ENCODE measurements at places on chromosomes 1 and 21. TPM values are rescaled to one million over a fixed set of nuclear protein-coding genes. Genes with fewer than 3 reads are reported as not detected.

GRCh38 chr1:35037206-35037605 is 5.5 kb upstream of the ZMYM6 start:
- no peak overlapping the region for H3K27ac ChIP-seq
- no peak for DNase-seq
- peaks cover 10% of the 10 kb centered on the region for H3K36me3 ChIP-seq
- peaks cover 3% of the 10 kb centered on the region for H3K4me1 ChIP-seq

TTC13 gene
- total RNA-seq = 39.2 TPM

DNA sequence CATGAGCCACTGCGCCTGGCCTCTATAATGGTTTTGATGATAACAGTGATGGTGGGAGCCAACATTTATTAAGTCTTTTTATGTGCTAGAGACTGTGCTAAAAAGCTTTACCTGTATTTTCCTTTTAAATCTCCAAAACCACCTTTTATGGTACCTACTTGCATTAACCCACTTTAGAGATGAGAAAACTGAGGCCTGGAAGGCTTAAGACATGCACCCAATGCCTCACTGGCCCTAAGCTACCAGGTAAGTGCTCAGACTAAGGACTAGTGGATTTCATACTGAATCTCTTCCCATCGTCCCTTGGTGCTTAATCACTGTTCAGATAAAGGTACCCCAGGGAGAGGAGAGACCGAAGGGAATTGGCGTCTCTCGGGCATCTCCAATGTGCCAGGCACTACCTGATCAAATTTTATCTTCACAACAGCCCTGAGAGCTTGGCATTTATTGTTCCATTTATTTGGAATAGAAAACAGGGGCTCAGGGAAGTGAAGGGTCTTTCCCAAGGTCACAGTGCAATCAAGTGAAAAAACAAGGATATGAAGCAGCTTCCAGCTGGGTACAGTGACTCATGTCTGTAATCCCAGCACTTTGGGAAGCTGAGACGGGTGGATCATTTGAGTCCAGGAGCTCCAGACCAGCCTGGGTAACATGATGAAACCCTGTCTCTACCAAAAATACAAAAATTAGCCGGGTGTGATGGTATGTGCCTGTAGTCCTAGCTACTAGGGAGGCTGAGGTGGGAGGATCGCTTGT is 84.2 kb downstream of the LACTBL1 start:
- H3K4me3 ChIP-seq = no peak overlapping the region
- no peak for DNase-seq
- no peak overlapping the region for H3K27ac ChIP-seq
- no peaks in the 10 kb centered on the region for H3K36me3 ChIP-seq
- peaks cover 10% of the 10 kb centered on the region for H3K4me1 ChIP-seq

- H3K27me3 ChIP-seq = no peaks in the 10 kb centered on the region
- H3K36me3 ChIP-seq = no peaks in the 10 kb centered on the region
- no peak for DNase-seq
- no peak overlapping the region for H3K4me3 ChIP-seq
Measured at GRCh38 chr1:31639543-31639942, 5.1 kb downstream of the PEF1 start.

- peaks cover 24% of the 10 kb centered on the region for H3K4me1 ChIP-seq
- peaks cover 71% of the 10 kb centered on the region for H3K27me3 ChIP-seq
- H3K27ac ChIP-seq = no peak overlapping the region
- peaks cover 29% of the 10 kb centered on the region for H3K36me3 ChIP-seq
Measured at GRCh38 chr1:231465051-231465450, 43.0 kb upstream of the EGLN1 start.

DNA sequence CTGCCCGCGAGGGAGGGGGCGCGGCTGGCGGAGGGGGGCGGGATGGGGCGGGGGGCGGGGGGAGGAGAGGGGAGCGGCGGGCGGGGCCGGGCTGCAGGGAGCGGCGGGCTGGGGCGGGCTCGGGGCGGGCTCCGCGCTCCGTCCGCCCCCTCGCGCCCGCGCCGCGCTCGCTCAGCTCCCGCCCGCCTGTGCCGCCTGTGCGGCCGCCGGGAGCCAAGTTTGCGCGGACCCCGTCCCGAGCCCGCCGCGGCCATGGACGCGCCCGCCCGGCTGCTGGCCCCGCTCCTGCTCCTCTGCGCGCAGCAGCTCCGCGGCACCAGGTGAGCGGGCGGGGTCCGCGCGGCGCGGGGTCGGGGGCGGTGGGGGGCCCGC is at the start of gene GABRD:
GABRD (plus strand) TSS at position 174 of the 372 bp plus-strand sequence; CDS start at position 253, 79 bp downstream.
- H3K27me3 ChIP-seq = peaks cover 50% of the 10 kb centered on the region
- peaks cover 2% of the 10 kb centered on the region for H3K4me1 ChIP-seq
- DNase-seq = no peak
- H3K4me3 ChIP-seq = no peak within 1 kb of the TSS
- H3K27ac ChIP-seq = no peak within 1 kb of the TSS

CASQ2 gene
- total RNA-seq = not detected

ILDR2 gene
- 7.4 TPM for total RNA-seq

- no peak overlapping the region for H3K4me3 ChIP-seq
- H3K27ac ChIP-seq = no peak overlapping the region
- peaks cover 17% of the 10 kb centered on the region for H3K27me3 ChIP-seq
- H3K4me1 ChIP-seq = no peaks in the 10 kb centered on the region
Measured at GRCh38 chr1:70397013-70397412, 14.1 kb upstream of the CTH start.

LCE3E gene
- not detected for total RNA-seq

MMP23B gene
- 0.79 TPM for total RNA-seq

DPM3 gene
- 54.2 TPM for total RNA-seq

Measured in activated CD8-positive, alpha-beta memory T cell treated with anti-CD3 and anti-CD28 coated beads, Interleukin-2, amount 10 ng/mL, durations not matched to agents 7 days and 5 days (primary cell).